Large intestine (tissue), 12 donors: ENCODE measurements at places on chromosomes 2 and 18.
A peak's percentile ranks its signal among the peaks of the same experiment; 100 is the strongest.

GRCh38 chr18:61854578-61855448 lies 38.0 kb downstream of the RNF152 start:
- no peak for DNase-seq

- DNase-seq = peak; percentile 28
Observed at GRCh38 chr2:1640301-1641135, 103.8 kb downstream of the PXDN start.

GRCh38 chr2:217349251-217349650 lies 489.4 kb upstream of the TNP1 start:
- no peak for DNase-seq

- DNase-seq = peak; percentile 94
Observed at GRCh38 chr18:44796429-44797428, 116.0 kb downstream of the SETBP1 start.

DNA sequence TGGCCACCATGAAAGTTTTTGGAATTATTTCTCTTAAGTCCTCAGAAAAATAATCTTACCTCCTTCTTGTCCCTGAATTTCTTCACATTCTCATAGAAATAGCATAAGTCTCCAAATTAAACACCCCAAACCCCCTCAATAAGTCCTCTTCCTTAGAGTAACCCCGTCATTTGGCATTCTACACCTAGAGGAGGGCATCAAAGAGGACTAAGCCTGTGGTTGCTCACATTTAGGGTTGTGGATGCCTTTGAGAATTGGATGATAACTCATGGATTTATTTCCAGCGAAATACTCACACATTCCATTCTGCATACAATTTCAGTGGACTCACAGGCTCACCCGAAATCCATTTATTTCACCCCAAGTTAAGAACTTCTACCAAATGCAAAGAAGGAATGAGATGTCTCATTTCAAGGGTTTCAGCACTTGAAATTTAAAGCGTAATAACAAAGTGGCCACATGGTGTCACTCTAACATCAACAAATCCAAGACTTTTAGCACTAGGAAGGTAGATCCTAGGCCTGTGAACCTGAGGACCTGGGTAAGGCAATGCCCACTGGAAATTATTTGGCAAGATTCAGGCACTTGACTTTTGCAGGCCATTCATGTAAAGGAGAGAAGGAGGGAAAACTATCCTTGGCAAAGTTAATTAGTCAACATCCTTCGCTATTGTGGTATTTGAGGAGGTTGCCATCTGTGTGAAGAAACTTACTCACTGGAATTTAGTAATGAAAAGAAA lies 24.6 kb downstream of the DYTN start:
- DNase-seq = peak; percentile 35

- no peak for DNase-seq
Observed at GRCh38 chr2:154194909-154195643, 323.4 kb downstream of the GALNT13 start.

- no peak for DNase-seq
Observed at GRCh38 chr2:179354739-179355537, 90.3 kb upstream of the SESTD1 start.

- DNase-seq = no peak
Observed at GRCh38 chr2:55461679-55462078, 42.0 kb upstream of the CCDC88A start.
